CD4-positive, alpha-beta T cell treated with Interleukin-2 at 100 ng/mL for 4 hours (primary cell): ENCODE measurements at places on chromosomes 5 and 9.

DNA sequence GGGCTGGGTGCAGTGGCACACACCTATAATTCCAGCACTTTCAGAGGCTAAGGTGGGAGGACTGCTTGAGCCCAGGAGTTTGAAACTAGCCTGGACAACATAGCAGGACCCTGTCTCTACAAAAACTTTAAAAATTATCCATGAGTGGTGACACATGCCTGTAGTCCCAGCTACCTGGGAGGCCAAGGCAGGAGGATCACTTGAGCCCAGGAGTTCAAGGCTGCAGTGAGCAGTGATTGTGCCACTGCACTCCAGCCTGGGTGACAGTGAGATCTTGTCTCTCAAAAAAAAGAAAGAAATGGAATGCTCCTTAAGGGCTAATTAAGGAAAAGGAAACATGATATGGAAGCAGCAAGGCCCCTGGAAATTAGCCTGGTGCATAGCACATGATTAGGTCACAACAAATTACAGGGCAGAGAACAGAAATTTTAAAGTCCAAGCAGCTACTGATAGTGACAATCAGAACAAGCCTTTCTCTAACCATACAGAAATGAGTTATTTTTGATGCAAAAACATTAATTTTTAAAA, 19.5 kb downstream of the ANKH start:
- DNase-seq: no peak

DNA sequence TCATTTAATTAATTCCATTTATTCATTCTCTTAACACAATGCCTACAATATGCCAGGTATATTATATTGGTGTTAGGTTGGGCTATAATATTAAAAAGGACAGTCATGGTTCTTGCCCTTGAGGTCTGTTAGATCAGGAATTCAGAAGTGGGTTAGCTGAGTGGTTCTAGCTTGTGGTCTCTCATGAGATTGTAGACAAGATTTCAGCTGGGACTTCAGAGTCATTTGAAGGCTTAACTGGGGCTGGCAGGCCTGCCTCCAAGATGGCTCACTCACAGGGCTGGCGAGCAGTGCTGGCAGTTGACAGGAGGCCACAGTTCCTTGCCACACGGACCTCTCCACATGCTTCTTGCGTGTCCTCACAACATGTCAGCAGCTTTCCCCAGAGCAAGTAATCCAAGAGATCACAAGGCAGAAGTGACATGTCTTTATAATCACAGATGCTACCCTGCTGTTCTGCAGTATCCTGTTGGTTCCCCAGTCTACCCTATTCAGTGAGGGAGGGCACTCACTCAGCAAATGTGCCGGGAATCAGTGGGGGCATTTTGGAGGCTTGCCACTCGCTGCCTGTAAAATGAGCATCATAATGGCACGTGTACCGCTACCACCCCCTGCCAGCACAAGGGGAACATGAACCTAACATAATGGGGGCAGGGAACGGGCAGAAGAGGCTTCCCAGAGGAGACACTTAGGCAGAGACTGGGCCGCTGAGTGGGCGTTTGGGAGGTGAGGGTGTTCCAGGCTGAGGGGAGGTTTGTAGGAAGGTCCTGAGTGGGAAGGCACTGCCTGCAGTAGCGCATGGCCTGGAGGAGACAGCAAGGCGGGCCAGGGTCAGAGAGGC, 70.0 kb downstream of the EXOSC2 start:
- no peak for DNase-seq

DNA sequence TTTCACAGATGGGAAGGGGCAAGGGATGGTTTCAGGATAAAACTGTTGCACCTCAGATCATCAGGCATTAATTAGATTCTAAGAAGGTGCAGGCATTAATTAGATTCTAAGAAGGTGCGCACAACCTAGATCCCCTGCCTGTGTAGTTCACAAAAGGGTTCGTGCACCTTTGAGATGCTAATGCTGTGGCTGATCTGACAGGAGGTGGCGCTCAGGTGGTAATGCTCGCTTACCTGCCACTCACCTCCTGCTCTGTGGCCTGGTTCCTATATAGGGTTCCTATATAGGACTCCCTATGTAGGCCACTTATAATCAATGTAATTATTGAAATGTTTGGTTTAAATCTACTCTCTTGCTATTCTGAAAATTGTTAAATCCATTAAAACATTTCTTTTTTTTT, 171.0 kb downstream of the MSX2 start:
- DNase-seq: no peak

- peak; percentile 15 for DNase-seq
These were observed 332.3 kb downstream of the CWC27 start for GRCh38 chr5:65100911-65101631.
